ENCODE measurements at places on chromosomes 1 and 21.

DNA sequence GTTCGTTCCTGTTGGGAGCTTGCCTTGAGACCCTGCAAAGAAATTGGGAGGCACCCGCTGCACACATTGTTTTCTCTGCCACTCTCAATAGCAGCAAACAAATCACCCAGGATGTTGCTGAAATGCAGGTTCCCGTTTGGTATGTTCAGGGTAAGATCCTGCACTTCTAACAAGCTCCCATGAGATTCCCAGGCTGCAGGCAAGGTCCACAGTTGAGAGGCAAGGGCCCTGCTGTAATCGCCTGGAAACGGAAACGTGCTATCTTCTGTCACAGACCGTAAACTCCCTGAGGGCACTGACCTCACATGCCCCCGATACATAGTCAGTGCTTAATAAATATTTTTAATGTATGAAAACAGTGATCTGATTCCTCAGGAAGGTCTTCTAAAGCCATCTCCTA is 37.8 kb downstream of the XCL1 start:
- no peak for DNase-seq

- DNase-seq = peak; percentile 87
Observed at GRCh38 chr21:26806801-26807295, 38.4 kb downstream of the ADAMTS1 start.

DNA sequence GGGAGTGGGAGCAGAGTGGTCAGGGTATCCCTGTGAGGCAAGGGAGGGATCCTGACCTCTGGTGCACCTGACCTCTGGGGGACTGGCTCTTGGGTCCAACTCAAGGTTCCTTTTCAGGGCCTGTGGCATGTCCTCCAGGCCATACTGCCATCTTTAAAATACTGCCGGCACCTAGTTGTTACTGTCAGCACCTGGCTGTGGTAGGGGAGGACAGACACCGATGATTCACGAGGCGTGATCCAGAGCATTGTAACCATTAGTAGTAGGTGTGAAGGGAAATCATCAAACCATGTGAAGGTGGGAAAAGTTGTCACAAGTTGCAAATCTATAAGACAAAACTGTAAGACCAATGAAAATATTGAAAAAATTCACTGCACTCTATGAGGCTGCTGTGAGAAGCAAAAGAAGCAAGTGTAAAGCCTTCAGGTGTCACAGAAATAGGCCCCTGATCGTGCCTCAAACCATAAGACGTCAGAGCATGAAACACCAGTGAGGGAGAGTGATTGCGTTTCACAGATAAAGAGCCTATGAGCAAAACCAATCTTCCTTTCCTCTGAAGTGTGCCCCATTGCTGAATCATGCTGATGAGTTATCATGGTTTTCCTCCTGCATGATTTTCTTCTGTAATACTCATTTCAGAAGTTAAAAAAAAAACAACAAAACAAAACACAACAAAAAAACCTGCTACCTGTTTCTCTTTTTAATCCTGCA is 55.3 kb downstream of the CDC7 start:
- peak; percentile 93 for DNase-seq

- no peak for DNase-seq
Observed at GRCh38 chr1:191508239-191508638, 650.0 kb upstream of the RGS18 start.

DNA sequence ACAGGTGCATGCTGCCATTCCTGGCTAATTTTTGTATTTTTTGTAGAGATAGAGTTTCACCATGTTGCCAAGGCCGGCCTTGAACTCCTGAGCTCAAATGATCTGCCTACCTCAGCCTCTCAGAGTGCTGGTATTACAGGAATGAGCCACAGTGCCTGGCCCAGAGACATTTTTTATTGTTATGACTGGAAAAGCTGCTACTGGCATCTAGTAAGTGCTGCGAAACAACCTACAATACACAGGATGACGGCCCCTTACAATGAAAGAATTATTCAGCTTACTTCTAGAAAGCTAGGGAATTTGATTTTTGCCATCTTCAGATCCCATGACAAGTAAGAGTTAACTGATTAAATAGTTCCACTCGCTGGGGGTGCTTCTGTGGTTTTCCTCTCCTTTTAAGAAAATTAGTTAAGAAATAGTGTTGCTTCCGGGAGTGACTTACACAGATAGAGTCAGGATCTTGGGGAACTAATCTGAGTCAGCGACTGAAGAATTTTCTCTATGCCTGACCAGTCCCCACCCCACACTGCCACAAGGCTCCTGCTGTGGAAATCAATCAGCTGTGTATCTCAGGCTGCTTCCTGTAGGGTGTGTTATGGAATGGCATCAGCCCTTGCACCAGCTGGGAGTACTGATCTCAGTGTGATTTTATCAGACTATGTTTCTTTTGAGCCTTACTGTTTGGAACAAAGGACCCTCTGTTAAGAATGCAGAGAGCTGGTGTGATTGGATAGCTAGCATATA is 93.0 kb upstream of the BMP8A start:
- peak; percentile 98 for DNase-seq

GRCh38 chr1:15038232-15039016 is 115.1 kb upstream of the TMEM51 start:
- DNase-seq = peak; percentile 53

DNA sequence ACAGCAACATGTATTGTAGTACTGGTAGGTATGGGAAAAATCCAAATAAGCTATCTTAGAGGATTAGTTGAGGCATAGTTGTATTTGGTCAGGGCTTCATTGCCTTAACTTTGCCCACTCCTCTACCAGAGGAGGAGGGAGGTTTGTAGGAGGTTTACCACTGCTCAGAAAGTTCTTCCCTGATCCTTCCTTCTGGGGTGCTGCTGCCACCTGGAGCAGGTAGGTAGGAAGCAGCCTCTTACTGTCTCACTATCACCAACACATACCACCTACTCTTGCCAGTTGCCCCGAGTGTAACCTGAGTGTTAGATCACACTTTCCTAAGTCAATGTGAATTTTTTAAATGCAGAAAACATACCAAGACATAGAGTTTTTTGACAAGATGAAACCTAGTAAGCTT is 24.1 kb upstream of the ZSWIM5 start:
- DNase-seq = no peak

DNA sequence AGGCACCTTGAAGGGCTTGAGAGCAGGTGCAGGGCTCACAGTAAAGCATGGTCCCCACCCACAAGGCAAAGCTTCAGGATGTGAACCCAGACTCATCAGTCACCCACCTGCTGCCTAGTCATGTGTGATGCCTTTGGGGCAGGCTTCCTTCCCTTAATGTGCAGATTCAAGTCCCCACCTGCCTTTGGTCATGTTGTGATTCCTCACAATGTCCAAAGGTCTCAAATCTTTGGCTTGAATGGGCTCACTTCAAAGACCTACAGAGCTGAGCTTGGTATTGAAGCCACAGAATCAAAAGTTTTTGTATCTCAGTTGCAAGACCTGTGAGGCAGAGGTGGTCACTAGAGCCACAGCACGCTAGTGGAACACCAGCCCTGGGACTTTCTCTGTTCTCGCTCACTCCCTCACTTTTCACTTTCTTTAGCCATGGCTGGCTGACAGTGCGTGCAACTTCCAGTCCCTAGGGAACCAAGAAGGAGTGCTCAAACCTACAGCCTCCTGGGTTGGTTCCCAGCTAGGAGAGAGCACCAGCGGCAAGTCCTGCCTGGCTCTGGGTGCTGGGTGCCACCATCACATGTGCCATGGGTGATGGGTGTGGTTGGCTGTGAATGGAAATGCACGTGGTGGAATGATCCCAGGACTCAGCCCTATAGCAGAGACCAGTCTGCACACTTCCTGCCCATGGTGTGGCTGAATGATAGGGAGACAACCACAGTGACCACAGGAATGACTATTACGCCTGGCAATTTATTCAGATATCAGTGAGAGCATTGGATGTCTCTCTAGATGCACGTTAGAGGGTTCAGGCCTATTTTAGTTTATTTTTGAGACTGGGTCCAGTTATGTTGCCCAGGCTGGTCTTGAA is 26.4 kb upstream of the CLIC6 start:
- DNase-seq = peak; percentile 71

DNA sequence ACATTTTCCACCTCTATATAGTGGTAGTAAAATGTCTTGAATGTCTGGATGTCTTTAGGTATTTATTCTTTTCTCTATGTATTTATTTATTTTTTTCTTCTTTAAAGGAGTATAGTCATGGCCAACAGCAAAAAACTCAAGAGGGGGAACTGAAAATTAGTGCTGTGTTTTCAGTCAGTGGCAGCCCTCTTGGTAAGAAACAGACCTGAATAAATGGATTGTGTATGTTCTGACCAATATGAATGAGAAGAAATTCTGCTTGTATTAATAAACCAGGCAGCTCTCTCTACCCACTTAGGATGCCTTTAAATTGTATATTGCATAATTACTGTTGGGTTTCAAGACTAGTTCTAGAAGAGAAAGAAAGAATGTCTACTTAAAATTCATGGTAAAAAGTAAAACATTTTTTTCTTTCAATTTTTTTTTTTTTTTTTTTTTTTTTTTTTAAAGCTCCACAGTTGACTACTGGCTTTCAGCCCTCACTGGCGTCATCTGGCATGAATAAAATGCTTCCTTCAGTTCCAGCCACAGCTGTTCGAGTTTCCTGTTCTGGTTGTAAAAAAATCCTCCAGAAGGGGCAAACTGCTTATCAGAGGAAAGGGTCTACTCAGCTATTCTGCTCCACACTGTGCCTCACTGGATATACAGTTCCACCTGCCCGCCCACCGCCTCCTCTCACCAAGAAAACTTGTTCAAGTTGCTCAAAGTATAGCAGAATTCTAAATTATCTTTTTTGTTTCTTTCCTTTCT is 101.6 kb downstream of the ZMYM4 start:
- peak; percentile 32 for DNase-seq

- DNase-seq = no peak
Observed at GRCh38 chr1:82950606-82951200, 1048.2 kb downstream of the TTLL7 start.

GRCh38 chr1:4794020-4794780 is 139.8 kb downstream of the AJAP1 start:
- DNase-seq = no peak

DNA sequence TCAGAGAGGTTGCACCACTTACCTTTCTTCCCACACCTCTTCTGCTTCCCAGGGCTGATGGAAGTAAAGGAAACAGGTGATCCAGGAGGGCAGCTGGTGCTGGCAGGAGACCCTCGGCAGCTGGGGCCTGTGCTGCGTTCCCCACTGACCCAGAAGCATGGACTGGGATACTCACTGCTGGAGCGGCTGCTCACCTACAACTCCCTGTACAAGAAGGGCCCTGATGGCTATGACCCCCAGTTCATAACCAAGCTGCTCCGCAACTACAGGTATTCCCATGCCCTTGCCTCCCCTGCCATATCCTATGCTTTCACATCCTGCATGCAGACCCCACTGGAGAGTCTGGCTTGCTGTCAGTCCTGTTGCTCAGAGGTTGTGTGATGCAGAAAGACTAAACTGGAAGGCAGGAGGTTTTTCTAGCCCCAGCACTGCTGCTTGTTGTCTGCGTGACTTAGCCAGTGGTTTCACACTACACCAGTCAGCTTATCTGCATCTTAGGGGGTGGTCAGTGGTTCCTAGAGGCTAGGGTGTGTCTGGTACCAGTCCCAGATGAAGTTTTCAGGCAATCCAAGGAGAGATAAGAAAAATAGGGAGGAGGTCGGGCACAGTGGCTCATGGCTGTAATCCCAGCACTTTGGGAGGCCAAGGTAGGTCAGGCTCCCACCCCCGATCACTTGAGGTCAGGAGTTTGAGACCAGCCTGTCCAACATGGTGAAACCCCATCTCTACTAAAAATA is 10.2 kb downstream of the RHOC start:
- DNase-seq = no peak

DNA sequence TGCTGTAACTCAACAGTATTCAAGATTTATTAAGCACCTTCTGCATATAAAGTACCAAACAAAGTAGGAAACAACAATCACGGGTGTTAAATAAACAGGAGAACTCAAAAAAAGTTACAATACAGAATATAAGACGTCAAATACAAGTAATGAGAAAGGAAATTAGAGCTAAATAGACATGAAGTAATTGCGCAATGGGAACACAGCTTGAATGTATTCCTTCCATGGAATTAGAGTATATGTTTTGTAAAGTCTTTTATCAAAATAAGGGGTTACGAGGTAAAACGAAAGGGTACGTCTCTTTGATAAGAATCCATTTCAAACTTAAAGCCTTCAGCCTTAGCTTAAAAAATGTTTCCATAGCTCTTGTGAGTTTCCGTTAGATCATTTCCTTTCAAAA is 109.1 kb downstream of the SPATA6 start:
- DNase-seq = no peak

DNA sequence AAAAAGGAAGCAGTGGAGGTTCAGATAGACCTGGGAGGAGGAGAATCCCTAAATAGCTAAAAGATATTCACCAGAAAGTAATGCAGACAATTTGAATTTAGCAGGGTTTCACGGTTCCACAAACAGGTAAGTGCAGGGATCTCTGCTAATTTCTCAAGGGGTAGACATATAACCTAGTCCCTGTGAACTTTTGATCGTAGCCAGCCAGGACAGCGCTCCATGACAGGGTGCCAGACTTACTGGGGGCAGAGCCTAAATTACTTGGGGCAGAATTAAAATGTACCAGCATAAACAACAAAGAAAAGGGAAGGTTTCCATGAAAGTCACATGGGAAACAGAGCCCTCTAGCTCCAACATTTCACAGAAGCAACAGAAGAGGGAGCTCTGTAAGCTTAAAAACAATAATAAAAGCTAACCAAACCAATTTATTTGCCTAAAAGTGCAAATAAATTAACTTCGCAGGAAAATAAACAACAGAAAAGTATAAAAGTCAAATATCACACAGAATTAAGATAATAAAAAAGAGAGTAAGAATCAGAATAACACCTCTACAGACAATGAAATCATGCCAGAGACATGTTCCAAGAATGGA is 198.3 kb downstream of the DUSP10 start:
- DNase-seq = peak; percentile 63

DNA sequence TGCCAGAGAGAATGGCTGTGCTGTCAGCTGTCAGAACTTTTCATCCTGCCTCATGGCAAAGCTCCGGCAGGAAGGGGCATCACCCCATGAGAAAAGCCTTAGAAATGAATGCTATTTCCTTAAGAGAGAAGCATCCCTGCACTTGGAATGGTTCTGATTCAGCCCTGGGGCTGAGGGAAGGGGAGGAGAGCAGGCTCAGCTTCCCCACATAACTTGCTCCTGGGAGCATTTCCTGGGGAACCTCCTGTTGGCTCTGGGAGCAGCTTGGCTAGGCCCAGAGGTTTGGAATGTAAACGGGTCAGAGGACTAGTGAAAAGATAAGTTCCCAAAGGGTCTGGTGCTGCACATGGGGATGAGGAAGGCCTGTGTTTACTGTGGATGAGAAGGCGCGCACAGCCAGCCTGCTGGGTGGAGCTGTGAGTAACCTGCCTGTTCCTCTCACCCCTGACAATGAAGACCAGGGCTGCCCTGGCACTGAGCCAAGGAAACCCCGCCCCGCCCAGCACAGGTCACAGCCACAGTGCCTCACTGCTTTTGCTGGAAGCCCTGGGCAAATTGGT is 5.0 kb downstream of the PRELP start:
- DNase-seq = peak; percentile 88

- DNase-seq = no peak
Observed at GRCh38 chr1:209219791-209220524, 363.6 kb upstream of the CAMK1G start.

GRCh38 chr1:27102707-27103468 is 52.0 kb downstream of the SLC9A1 start:
- DNase-seq = peak; percentile 66
